Activated T-helper 1 cell treated with anti-CD3 and anti-CD28 coated beads, Interleukin-12 subunit alpha, Interleukin-12 subunit beta, Interleukin-2, Interleukin-4 antibody, amounts not matched to agents 30 ng/mL and 10 ng/mL and 1 ng/mL, durations not matched to agents 14 hours and 24 hours and 36 hours (primary cell): ENCODE measurements at places on chromosomes 3 and 15. TPM values are rescaled to one million over a fixed set of nuclear protein-coding genes. Genes with fewer than 3 reads are reported as not detected.
A peak's percentile ranks its signal among the peaks of the same experiment; 100 is the strongest.

DNA sequence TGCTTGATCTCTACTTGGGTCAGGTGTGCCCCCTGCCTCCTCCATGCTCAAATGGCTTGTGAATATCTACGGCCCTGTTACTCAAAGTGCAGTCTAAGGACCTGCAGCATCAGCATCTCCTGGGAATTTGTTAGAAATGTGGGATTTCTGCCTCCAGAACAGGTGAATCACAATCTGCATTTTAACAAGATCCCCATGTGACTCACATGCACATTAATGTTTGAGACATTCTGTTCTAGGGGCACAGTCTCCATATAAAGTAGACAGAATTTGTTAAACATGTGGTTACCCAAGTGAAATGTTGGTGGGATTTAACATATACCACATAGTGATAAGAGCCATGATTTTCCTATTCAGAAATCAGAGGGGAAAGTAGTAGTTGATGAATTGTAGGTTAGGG lies 256.2 kb downstream of the NR1D2 start:
- no peaks in the 10 kb centered on the region for H3K4me1 ChIP-seq
- H3K36me3 ChIP-seq = no peaks in the 10 kb centered on the region
- peaks cover 4% of the 10 kb centered on the region for H3K27me3 ChIP-seq
- H3K4me3 ChIP-seq = no peak overlapping the region

DNA sequence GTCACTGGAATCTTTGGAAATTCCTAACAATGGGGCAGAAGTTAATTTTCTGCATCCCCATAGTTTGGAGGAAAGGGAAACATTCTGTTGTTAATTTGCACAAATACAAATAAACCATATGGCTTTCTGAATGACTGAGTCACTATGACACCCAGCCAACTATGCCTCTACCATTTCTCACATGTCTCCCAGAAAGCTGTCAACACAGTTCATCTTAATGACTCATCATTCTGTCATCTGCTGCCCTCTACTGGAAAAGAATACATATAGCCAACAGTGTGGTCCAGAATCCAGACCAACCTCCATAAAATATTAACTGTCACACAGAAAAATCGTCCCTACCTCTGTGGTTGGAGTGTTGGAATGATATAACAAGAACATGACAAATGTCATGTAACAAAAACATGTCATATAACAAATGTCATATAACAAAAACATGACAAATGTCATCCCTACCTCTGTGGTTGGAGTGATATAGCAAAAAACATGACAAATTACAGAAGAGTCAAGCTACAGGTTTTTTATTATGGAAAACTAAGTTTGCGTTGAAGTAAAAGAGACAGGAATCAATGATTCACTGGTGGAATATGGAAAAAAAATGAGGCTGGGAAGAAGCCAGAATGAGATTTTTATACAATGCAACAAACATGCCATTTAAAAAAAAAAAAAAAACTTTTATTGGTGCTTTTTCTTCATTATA lies 47.7 kb upstream of the GYG1 start:
- peaks cover 11% of the 10 kb centered on the region for H3K27me3 ChIP-seq
- no peaks in the 10 kb centered on the region for H3K4me1 ChIP-seq
- H3K27ac ChIP-seq = no peak overlapping the region
- peak; percentile 16 for DNase-seq

- H3K4me1 ChIP-seq = no peaks in the 10 kb centered on the region
- no peak overlapping the region for H3K27ac ChIP-seq
- no peaks in the 10 kb centered on the region for H3K36me3 ChIP-seq
- H3K4me3 ChIP-seq = no peak overlapping the region
- no peak for DNase-seq
Observed at GRCh38 chr15:47158573-47158972, 558.7 kb upstream of the SEMA6D start.

DNA sequence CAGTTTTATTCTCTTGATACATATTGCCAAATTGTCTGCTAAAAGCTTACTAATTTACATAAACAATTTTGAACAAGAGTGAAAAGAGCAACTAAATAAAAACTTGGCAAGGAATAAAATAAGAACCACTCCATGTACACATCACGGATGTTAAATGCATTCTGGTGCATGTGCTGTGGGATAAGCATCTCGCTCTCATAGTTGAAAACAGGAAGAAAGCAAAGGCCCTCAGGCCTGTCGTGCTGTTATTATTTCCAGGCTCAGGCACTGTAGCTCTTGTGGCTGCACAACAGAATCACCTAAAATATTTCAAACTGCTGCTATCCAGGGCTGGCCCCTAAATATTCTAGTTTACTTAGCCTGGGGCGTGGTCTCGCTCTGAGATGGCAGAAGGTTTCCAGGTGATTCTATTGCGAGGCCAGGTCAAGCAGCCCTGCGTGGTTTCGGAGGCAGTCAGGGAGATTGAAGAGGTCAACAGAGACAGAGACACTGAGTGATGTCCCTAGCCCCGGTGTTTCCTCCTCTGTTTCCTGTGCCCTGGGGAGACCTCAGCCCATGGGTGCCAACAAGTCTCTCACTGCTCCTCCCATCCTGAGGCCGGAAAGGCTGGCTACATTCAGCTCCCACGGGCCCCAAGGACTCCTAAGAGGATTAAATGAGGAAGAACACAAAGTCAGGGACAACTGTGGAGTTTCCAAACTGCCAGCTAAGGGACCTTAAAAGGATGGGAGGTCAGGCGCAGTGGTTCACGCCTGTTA lies 18.2 kb upstream of the PDIA5 start:
- H3K4me3 ChIP-seq = no peak overlapping the region
- H3K27me3 ChIP-seq = peaks cover 20% of the 10 kb centered on the region
- H3K36me3 ChIP-seq = no peaks in the 10 kb centered on the region
- no peak for DNase-seq
- no peaks in the 10 kb centered on the region for H3K4me1 ChIP-seq

HDC gene
- 2.1 and 2.4 TPM in 2 replicates for total RNA-seq

DNA sequence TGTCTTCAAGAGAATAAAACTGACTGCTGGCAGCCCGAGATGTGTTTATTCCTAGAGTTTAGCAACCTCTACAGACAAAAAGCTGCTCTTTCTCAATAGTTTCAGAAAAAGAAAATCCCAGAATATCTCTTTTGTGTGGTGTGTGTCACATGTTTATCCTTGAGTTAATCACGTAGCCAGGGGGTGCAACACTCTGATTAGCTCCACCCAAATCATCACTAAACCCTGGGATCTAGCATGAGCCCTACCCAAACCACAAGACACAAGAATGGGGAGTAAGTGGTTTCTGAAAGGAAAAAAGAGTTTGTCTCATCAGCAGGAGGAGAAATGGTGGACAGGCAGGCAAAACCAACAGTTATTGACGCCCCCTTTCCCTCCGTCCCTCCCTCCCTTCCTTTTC lies 78.5 kb upstream of the AGBL1 start:
- H3K27me3 ChIP-seq = peaks cover 5% of the 10 kb centered on the region
- H3K4me1 ChIP-seq = no peaks in the 10 kb centered on the region
- H3K4me3 ChIP-seq = no peak overlapping the region
- DNase-seq = no peak
- H3K27ac ChIP-seq = no peak overlapping the region

TLR9 gene
- total RNA-seq = 0.47 TPM in 1 of 2 replicates, not detected in the other

DNAH12 gene
- 0.17 TPM in 1 of 2 replicates, not detected in the other for total RNA-seq

ATP11B gene
- 92.3 and 95.1 TPM in 2 replicates for total RNA-seq

GRCh38 chr3:31275038-31275572 lies 257.6 kb upstream of the STT3B start:
- no peaks in the 10 kb centered on the region for H3K27me3 ChIP-seq
- H3K4me3 ChIP-seq = no peak overlapping the region
- no peaks in the 10 kb centered on the region for H3K36me3 ChIP-seq
- H3K27ac ChIP-seq = no peak overlapping the region
- peaks cover 12% of the 10 kb centered on the region for H3K4me1 ChIP-seq

PFN2 gene
- 0.42 and 0.47 TPM in 2 replicates for total RNA-seq

- no peak for DNase-seq
- H3K27ac ChIP-seq = no peak overlapping the region
- no peak overlapping the region for H3K4me3 ChIP-seq
- H3K27me3 ChIP-seq = no peaks in the 10 kb centered on the region
- H3K4me1 ChIP-seq = no peaks in the 10 kb centered on the region
Observed at GRCh38 chr3:62768896-62769295, 106.3 kb downstream of the CADPS start.

DNA sequence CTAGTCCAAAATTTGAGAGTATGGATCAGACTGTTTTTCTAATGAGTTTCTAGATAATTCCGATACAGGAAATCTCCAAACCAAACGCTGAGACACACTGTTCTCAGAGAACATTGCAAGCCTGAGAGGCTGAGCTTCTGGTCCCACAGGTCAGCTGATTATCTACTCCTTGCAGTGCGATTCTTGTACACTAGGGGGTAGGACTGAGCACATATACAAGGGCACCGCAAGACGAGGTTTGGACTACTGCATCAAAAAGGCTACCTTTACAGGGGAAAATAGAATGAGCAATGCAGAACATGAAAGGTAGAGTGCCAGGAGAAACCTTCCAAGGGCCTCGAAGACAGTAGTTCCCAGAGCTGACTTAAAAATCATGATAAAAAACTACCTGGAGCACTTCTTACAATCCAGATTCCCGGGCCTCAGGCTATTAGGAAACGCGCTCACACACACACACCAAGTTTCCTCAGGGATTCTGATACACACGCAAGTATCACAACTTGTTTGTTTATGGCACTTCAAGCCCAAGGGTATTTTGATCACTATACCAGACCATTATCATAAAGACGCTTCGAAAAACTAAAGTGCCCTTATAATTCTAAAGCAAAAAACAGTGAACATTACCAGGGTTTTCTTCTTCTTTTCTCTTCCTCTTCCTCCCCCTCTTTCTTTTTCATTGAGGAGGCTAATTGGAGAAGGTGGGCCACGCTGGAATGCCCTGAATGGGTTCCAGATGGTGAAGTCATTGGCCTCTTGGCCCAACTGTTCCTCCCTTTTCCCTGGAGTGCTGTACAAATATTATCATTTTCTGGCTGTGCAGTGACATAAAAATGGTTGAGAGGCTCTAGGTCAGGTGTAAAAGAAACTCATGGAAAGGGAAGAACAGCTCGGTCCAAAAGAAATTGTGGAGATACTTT lies 61.8 kb downstream of the SLC12A8 start:
- no peak overlapping the region for H3K27ac ChIP-seq
- peak; percentile 48 for DNase-seq
- H3K4me1 ChIP-seq = peaks cover 26% of the 10 kb centered on the region
- no peaks in the 10 kb centered on the region for H3K36me3 ChIP-seq
- no peak overlapping the region for H3K4me3 ChIP-seq

DNA sequence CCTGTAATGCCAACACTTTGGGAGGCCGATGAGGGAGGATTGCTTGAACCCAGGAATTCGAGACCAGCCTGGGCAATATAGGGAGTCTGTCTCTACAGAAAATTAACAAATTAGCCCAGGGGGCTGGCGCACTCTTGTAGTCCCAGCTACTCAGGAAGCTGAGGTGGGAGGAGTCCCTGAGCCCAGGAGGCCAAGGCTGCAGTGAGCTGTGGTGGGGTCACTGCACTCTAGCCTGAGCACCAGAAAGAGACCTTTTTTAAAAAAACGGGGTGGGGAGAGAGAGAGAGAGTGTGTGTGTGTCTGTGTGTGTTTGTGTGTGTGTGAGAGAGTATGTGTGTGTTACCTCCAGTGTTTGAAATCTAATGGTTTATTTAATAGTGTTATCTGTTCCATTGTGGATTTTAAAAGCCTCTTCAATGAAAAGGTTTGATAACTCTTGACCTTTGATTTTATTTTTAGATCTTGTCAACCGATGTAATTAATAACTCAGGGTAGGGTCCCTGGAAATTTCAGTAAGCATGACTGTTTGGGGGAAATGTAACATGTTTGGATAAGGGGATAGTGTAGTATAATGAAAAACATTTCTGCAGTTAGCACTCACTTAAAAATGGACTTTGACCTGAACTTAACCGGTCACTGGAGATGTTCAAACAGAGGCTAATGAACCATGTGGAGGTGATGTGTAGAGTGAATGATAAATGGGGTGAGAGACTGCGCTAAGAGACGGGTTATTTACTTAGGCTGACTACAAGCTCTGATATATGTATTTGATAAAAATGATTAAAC lies 29.7 kb downstream of the LRCH3 start:
- H3K4me3 ChIP-seq = no peak overlapping the region
- H3K36me3 ChIP-seq = peaks cover 11% of the 10 kb centered on the region
- H3K27me3 ChIP-seq = no peaks in the 10 kb centered on the region
- DNase-seq = no peak
- H3K27ac ChIP-seq = no peak overlapping the region
- H3K4me1 ChIP-seq = no peaks in the 10 kb centered on the region

- no peak overlapping the region for H3K4me3 ChIP-seq
- no peak overlapping the region for H3K27ac ChIP-seq
- peaks cover 42% of the 10 kb centered on the region for H3K36me3 ChIP-seq
- no peaks in the 10 kb centered on the region for H3K27me3 ChIP-seq
Observed at GRCh38 chr3:150627557-150627956, 24.4 kb downstream of the SELENOT start.

LINGO1 gene
- not detected in 2 replicates for total RNA-seq

MUC20 gene
- total RNA-seq = 5.0 and 6.6 TPM in 2 replicates

GRCh38 chr3:171270541-171270940 lies 189.7 kb downstream of the TNIK start:
- no peak overlapping the region for H3K4me3 ChIP-seq
- H3K27me3 ChIP-seq = no peaks in the 10 kb centered on the region
- no peak for DNase-seq
- peaks cover 9% of the 10 kb centered on the region for H3K36me3 ChIP-seq
- H3K4me1 ChIP-seq = peaks cover 74% of the 10 kb centered on the region
- peak overlapping the region; percentile 9 for H3K27ac ChIP-seq

CAMK1 gene
- 55.0 and 57.8 TPM in 2 replicates for total RNA-seq

TIMP4 gene
- 0.12 TPM in 1 of 2 replicates, not detected in the other for total RNA-seq

DNA sequence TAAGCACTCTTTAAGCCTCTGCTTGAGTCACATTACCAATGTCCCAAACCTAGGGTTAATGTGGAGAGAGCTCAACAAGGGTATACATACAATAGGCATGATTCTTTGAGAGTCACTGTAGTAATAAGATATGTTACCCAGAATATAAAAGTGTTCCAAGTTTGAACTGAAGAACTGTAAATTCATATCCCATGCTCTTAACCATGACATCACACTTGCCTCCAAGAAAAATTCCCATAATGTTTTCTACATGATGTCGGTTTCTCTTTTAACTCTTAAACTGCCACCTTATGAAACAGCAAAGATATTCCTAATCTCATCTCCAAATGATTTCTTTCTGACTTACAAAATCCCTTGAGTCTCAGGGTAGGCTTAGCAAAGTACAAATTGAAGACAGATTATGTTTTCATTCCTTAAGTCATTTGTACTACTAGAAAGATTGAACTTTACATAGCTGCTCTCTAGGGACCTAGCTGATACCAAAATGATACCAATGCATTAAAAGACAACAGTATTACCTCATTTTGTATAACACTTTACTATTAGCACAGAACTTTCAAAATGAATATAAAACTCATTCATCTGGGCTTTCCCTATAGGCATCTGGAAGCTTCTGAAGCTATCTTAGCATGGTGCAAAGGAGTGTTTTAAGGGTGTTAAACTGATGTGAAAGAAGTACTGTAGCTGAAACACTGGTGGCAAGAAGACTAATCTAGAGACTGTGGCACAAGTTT lies 127.1 kb downstream of the KCNMB2 start:
- H3K27ac ChIP-seq = no peak overlapping the region
- H3K27me3 ChIP-seq = no peaks in the 10 kb centered on the region
- H3K4me3 ChIP-seq = no peak overlapping the region

PLSCR2 gene
- not detected in 2 replicates for total RNA-seq

- DNase-seq = no peak
- H3K36me3 ChIP-seq = no peaks in the 10 kb centered on the region
Observed at GRCh38 chr3:133124511-133124910, 86.3 kb downstream of the TMEM108 start.

EXD1 gene
- total RNA-seq = not detected in 2 replicates

- DNase-seq = no peak
- H3K27ac ChIP-seq = no peak overlapping the region
- H3K27me3 ChIP-seq = no peaks in the 10 kb centered on the region
- no peak overlapping the region for H3K4me3 ChIP-seq
Observed at GRCh38 chr15:31465083-31465955, 138.7 kb downstream of the KLF13 start.

MESP1 gene
- total RNA-seq = 4.6 and 6.6 TPM in 2 replicates

GRCh38 chr3:49012441-49013017 lies 5.3 kb downstream of the WDR6 start:
- H3K27ac ChIP-seq = no peak overlapping the region
- no peak overlapping the region for H3K4me3 ChIP-seq
- H3K27me3 ChIP-seq = no peaks in the 10 kb centered on the region
- peaks cover 23% of the 10 kb centered on the region for H3K36me3 ChIP-seq
